Panc1 (cell line): ENCODE measurements at places on chromosomes 5 and 9. TPM values are rescaled to one million over a fixed set of nuclear protein-coding genes. Genes with fewer than 3 reads are reported as not detected.

CAMK2A gene
- total RNA-seq: 0.51 TPM

IL3 gene
- not detected for total RNA-seq

HTR4 gene
- total RNA-seq: not detected

- no peak for DNase-seq
Observed at GRCh38 chr5:115069087-115069968, 100.4 kb downstream of the TRIM36 start.

TRPM3 gene
- not detected for total RNA-seq

CD14 gene
- total RNA-seq: 2.5 TPM

PCDHAC2 gene
- total RNA-seq: 8.8 TPM

- DNase-seq: no peak
Observed at GRCh38 chr5:134371834-134372340, 518 bp downstream of the UBE2B start.

DNA sequence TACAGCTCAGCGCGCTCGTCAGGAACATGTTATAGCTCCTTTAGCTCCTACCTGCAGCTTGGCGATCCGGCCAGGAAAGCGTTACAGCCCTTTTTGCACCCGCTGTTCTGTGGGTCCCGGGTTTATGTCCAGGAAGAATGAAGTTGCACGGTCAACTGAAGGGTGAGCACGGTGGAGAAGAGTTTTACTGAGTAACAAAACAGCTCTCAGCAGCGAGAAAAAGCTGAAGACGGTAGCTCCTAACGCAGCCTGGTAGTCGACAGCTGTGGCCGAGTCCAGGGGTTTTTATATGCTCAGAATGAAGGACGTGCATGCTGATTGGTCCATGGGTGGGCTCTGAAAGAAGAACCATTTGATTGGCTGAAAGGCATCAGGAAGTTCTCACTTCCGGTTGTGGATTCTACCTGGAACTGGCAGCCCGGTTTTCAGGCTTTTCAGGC is 1830.1 kb upstream of the NUDT12 start:
- no peak for DNase-seq

PBX3 gene
- total RNA-seq: 39.0 TPM

BNC2 gene
- 5.7 TPM for total RNA-seq

IL5 gene
- not detected for total RNA-seq

DNA sequence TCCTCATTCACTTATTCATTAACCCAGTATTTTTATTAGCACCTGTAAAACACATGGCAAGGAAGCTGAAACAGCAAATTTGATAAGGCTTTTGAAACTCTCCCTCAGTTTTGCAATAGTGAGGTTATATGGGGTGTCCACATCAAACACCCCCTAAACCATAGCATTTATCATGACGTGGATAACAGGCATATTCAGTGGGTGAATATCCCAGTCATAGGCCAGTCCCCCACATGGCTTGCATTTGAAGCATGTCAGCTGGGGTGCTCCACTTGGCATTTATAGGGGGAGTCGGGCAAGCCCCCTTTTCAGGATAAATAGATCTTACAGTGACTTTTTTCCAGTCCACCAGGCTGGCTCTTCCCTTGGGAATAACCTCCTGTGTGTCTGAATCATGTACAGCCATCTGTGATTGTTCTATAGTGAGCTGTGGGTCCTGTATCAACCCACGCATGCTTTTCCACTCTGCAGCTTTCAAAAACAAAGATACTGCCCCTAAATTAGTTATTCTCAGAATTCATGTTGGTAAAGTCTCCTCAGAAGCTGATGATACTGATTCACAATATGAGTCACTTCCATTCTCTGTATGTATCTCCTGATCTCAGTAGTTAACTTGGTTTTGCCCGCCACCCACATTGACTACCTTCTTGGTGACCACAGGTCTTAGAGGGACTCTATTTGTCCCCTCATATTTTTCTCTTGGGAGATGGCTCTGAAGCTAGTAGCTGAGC is 84.4 kb upstream of the SPIN1 start:
- no peak for DNase-seq

DNA sequence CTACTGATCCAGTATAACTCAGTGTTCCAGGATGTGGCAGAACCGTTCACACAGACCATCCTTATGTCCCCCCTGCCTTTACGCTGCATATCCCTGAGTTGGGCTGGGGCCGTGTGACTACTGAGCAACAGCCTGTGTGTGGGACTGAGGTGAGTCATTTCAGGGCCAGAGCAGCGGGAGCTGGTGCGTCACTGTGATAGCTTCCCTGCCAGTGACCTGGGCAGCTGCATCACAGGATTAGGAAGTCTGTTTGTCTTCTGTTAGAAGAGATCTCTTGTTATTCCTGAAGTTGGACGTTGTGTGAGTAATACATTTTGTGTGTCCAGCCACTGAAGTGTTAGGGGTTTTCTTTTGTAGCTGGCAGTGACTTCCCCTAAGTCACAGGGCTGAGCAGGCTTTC is 35.6 kb downstream of the TPPP start:
- peak; percentile 97 for DNase-seq

GRCh38 chr5:148998174-148998797 is 64.6 kb downstream of the SH3TC2 start:
- peak; percentile 60 for DNase-seq

- no peak for DNase-seq
Observed at GRCh38 chr5:131679911-131680310, 44.9 kb upstream of the RAPGEF6 start.

GCNT4 gene
- total RNA-seq: 0.33 TPM

KCTD16 gene
- total RNA-seq: 0.08 TPM

DNA sequence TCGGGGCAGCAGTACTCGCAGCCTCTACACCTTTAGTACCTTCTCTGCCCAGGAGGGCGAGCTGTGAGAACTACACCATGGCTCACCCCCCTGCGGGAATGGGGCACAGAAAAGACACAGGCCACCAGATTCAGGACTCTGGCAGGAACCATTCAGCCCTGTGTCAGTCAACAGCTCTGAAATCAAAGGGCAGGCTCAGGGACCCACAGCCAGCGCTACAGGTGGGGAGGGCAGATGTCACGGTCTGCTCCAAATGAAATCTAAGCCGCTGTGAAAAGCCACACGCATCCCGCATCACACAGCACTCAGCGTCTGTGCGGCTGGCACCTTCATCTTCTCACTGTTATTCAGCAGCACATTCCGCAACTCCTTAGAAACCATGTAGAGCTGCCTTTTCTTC is 27.9 kb downstream of the NSUN2 start:
- no peak for DNase-seq
